ENCODE measurements at places on chromosomes 16 and 17.

DNA sequence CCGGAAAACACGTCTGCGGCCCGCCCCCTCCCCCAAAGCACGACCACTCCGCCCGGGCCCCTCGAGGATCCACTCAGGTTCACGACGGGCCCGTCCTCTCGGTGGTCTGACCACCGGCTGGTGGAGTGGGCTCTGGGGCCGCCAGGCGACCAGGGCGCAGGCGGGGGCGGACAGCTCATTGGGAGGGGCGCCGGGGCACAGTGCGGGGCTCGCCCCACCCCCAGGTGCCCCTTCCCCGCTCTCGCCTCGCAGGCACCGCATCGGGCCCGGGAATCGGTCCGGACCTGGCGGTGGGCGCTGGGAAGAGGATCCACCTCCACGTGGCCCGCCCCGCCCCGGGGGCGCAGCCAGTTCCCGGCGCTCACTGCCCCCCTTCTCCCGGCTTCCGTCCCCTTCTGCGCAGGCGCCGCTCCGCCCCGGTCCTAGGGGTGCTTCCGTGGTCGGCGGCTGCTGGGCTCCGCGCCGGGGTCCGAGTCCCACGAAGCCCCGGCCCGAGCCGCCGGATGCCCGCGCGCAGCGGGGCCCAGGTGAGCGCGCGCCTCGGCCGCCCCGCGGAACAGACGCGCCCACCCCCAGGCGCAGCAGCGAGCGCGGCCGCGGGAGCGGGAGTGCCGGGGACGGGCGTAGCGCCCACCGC is at the start of gene MPG:
Gene MPG, plus strand, starts transcription at position 419 of the 637 bp plus-strand sequence. Its CDS starts 85 bp downstream, at position 504.
- DNase-seq: peak; percentile 85

- DNase-seq: no peak
Observed at GRCh38 chr17:43905400-43905984, 1.8 kb downstream of the MPP2 start.

GRCh38 chr16:87382023-87382785 is 1.4 kb downstream of the FBXO31 start:
- DNase-seq: no peak

GRCh38 chr17:30188211-30188939 is 47.1 kb downstream of the SLC6A4 start:
- DNase-seq: no peak

- DNase-seq: peak; percentile 14
Observed at GRCh38 chr17:2929881-2930533, 133.4 kb downstream of the OR1D5 start.

- DNase-seq: no peak
Observed at GRCh38 chr16:26395700-26396099, 671.0 kb upstream of the C16orf82 start.

DNA sequence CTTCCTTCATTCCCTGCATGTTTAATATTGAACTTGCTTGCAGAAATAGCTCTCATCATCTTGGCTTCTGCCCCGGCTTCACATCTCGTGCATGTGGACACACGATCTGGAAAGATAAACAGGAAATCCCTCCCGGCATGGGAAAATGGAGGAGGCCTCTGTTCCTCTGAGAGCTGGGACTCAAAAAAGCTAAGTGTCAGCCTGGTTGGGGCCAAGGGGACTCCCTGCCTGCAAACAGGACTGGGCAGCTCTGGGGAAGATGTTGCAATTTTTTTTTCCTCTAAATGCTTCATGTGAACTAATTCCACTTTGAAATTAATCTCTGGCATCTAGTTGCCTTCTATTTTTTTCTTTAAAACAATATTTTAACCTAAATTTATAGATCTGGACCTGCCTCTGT is 24.8 kb downstream of the ITPRIPL2 start:
- DNase-seq: no peak

DNA sequence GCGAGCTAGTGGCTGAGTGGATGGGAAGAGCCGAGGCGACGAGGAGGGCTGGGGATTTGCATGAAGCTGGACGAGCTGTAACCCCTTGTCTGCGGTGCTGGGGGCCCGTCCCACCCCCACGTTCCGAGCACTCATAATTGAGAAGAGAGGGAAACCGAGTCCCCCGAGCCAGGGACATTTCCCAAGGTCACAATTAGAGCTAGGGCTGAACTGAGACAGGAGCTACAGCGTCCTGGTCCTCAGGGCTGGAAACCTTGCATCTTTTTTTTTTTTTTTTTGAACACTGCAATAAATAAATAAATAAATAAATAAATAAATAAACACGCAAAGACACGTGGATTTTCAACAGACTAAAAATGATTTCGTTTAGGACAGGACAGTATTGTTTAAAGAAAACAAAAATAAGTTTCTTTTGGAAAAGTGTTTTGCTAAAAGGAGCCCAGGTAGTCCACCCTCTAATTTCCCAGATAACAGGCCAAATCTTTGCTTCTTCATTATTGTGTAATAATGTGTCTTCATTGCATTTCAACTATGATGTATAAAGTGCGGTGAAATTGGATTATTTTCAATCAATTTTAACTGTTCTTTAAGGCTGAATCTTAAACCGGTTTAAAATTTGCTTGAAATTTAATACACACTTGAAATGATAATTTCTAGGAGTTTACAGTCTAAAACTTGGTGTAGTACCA is 992 bp downstream of the GDPD1 start:
- DNase-seq: no peak

GRCh38 chr17:63075969-63076368 is 109.9 kb downstream of the TANC2 start:
- DNase-seq: no peak

GRCh38 chr16:6160871-6161270 is 1063.3 kb upstream of the EEF2KMT start:
- DNase-seq: no peak

DNA sequence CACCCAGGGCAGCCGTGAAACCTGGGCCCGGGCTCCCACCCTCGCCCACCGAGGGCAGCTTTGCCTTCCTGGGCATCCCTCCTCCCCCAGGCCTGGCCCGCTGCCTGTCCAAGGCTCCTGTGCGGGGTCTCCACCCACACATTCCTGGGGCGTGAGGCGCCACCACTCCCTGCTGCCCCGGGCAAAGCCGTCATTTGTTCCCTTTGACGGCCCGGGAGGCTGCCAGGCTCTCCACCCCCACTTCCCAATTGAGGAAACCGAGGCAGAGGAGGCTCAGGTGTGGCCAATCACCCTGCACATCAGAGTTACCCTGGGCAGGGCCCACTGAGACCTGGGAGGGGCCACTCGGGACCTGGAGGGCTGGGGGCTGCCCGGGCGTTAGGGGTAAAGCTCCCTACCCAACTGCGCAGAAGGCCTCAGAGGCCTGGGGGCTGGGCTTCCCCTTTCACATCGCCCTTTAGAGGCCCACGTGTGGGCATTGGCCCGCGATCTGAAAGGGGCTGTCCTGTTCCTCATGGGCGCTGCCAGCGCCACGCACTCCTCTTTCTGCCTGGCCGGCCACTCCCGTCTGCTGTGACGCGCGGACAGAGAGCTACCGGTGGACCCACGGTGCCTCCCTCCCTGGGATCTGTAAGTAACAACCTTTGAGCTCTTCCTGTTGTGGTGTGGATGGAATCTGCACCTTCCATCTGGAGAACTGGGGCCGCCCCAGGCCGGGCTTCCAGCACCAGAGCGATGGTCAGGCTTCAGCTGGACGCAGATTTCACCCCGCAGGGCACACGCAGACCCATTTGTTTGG is at the start of gene MSLN:
Gene MSLN, plus strand, starts transcription at position 190 of the 799 bp plus-strand sequence. CDS start 1,947 bp downstream, outside the sequence.
- no peak for DNase-seq

GRCh38 chr16:75279305-75279704 is 27.9 kb upstream of the BCAR1 start:
- DNase-seq: no peak

- DNase-seq: peak; percentile 69
Observed at GRCh38 chr17:40069751-40070708, 7.3 kb downstream of the THRA start.
